ENCODE measurements at places on chromosomes 5 and 9.

GRCh38 chr5:131513780-131514179 is 121.2 kb downstream of the RAPGEF6 start:
- peaks cover 62% of the 10 kb centered on the region for H3K4me1 ChIP-seq
- DNase-seq = no peak
- H3K36me3 ChIP-seq = peaks cover 58% of the 10 kb centered on the region
- peak overlapping the region; percentile 59 for H3K27ac ChIP-seq
- no peaks in the 10 kb centered on the region for H3K27me3 ChIP-seq

GRCh38 chr5:43352915-43353314 is 39.7 kb upstream of the HMGCS1 start:
- H3K27ac ChIP-seq = no peak overlapping the region
- no peaks in the 10 kb centered on the region for H3K36me3 ChIP-seq
- no peak overlapping the region for H3K4me3 ChIP-seq
- no peaks in the 10 kb centered on the region for H3K4me1 ChIP-seq
- DNase-seq = no peak

- no peak for DNase-seq
- no peaks in the 10 kb centered on the region for H3K36me3 ChIP-seq
- peaks cover 2% of the 10 kb centered on the region for H3K4me1 ChIP-seq
These were observed 14.9 kb upstream of the GFPT2 start for GRCh38 chr5:180367991-180368390.

DNA sequence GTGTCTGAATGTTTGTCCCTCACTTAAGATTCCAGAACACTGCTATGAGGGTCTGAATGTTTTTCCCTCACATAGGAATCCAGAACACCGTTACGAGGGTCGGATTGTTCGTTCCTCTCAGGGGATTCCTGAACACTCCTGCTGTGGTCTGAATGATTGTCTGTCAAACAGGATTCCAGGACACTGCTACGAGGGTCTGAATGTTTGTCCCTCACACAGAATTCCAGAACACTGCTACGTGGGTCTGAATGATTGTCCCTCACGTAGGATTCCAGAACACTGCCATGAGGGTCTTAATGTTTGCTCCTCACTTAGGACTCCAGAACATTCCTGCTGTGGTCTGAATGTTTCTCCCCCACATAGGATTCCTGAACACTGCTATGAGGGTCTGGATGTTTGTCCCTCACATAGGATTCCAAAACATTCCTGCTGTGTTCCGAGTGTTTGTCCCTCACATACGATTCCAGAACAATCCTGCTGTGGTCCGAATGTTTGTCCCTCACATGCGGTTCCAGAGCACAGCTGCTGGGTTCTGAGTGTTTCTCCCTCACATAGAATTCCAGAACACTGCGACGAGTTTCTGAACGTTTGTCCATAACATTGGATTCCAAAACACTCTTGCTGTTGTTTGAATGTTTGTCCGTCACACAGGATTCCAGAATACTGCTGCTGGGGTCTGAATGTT is 199.5 kb downstream of the FOXD4L6 start:
- no peak overlapping the region for H3K4me3 ChIP-seq
- peaks cover 26% of the 10 kb centered on the region for H3K36me3 ChIP-seq
- no peaks in the 10 kb centered on the region for H3K4me1 ChIP-seq
- H3K27me3 ChIP-seq = no peaks in the 10 kb centered on the region

DNA sequence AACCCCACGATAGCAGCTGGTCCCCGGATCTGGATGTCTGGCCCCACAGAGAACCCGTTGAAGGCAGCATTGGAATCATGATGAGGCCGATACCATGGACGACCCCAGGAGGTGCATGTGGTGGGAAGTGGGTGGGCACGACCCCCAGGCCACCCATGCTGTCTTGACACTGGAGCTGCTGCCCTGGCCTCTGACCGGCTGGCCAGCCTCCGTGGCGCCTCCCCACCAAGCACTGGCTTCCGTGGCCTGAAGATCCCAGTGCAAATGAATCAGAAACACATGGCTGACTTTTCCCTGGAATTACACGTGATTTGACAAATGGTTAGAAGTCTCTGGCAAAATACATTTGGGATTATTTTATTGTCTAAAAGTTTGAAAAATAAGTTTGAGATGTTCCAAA is 259.0 kb upstream of the IRX1 start:
- no peak overlapping the region for H3K27ac ChIP-seq
- no peaks in the 10 kb centered on the region for H3K4me1 ChIP-seq
- H3K27me3 ChIP-seq = no peaks in the 10 kb centered on the region
- H3K4me3 ChIP-seq = no peak overlapping the region

GRCh38 chr5:181069767-181070491 is 29.9 kb downstream of the BTNL9 start:
- no peaks in the 10 kb centered on the region for H3K4me1 ChIP-seq
- H3K27ac ChIP-seq = no peak overlapping the region
- H3K27me3 ChIP-seq = peaks cover 76% of the 10 kb centered on the region
- H3K4me3 ChIP-seq = no peak overlapping the region
- no peak for DNase-seq

GRCh38 chr5:173458828-173459609 is 130.8 kb upstream of the STC2 start:
- no peaks in the 10 kb centered on the region for H3K4me1 ChIP-seq
- DNase-seq = no peak

DNA sequence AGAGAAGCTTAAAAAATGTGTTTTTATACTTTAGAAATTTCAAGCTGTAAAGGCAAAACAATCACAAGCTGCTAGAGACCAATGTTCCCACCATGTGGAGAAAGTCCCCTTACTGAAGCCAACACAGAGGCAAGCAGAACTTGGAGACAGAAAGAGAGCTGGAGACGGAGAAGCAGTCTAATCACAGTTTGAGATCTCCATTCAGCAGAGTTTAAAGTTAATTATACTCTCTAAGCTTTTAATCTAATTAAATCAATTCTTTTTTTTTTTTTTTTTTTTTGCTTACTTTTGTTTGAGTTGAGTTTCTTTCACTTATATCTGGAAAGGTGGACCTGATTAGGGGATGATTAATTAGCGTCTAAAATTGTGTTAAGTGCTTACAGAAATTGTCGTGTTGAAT is 1534.3 kb downstream of the MAT2B start:
- DNase-seq = no peak
- no peaks in the 10 kb centered on the region for H3K4me1 ChIP-seq
- H3K36me3 ChIP-seq = no peaks in the 10 kb centered on the region
- no peak overlapping the region for H3K27ac ChIP-seq

DNA sequence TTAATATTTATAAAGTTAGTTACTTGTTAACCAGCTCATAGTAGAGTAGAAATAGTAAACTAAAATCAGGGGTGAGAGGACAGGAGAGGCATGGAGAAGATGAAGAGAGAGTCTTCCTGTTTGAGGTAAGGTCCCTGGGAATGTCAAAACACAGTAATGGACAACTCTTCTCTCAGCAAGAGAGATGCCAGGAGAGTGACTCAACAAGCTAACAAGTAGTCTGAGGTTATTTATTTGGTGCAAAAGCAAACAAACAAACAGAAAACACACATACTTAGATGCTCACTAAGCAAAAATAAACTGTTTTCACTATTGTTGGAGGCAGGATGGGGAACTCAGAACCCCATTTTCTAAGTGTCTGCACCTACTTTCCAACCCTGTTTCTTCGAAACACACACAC is 333.2 kb upstream of the RFX3 start:
- H3K4me3 ChIP-seq = no peak overlapping the region
- DNase-seq = no peak
- peaks cover 16% of the 10 kb centered on the region for H3K4me1 ChIP-seq
- peaks cover 18% of the 10 kb centered on the region for H3K27me3 ChIP-seq
- peaks cover 4% of the 10 kb centered on the region for H3K36me3 ChIP-seq
- no peak overlapping the region for H3K27ac ChIP-seq

DNA sequence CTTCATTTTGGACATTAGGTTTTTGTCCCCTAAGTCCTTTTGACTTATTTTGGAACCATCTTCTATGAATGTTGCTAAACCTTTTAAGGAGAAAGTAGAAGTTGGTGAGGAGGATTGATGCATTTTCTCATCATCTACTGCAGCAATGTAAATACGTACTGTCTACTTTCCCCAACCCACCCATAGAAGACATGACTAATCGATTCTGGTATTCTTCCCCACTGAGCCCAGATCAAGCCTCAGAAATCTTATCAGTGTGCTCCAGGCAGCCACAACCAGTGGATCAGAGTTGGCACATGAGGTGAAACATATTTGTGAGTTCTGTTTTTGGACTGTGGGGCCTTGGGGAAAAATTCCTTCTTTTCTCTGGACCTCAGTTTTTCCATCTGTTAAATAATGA is 57.7 kb downstream of the FGF18 start:
- DNase-seq = no peak
- H3K36me3 ChIP-seq = no peaks in the 10 kb centered on the region
- H3K27me3 ChIP-seq = peaks cover 4% of the 10 kb centered on the region
- peaks cover 3% of the 10 kb centered on the region for H3K4me1 ChIP-seq
- H3K27ac ChIP-seq = no peak overlapping the region

- H3K27me3 ChIP-seq = no peaks in the 10 kb centered on the region
- DNase-seq = peak; percentile 52
- H3K36me3 ChIP-seq = no peaks in the 10 kb centered on the region
- no peak overlapping the region for H3K27ac ChIP-seq
- no peak overlapping the region for H3K4me3 ChIP-seq
- peaks cover 10% of the 10 kb centered on the region for H3K4me1 ChIP-seq
These were observed 2.8 kb downstream of the GBGT1 start for GRCh38 chr9:133160742-133161546.

DNA sequence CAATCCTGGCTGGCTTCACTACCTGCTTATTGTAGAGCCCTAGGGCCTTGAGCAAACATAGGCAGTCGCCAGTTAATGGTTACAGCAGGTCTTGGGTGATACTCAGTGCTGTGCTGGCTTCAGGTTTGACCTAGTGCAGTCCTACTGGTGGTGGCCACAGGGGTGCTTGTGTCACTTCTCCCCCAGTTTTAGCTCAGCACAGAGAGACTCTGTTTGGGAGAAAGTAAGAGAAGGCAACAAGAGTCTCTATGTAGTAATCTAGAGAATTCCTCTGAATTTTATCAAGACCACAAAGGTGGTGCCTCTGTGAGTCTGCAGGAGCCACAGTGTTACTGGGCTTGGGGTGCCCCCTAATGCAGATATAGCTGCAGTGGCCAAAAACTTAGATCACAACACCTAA is 165.6 kb downstream of the CCDC171 start:
- H3K4me3 ChIP-seq = no peak overlapping the region
- no peaks in the 10 kb centered on the region for H3K4me1 ChIP-seq
- no peaks in the 10 kb centered on the region for H3K27me3 ChIP-seq
- no peaks in the 10 kb centered on the region for H3K36me3 ChIP-seq

GRCh38 chr5:131299465-131299864 is 35.6 kb downstream of the CDC42SE2 start:
- no peaks in the 10 kb centered on the region for H3K27me3 ChIP-seq
- H3K27ac ChIP-seq = peak overlapping the region; percentile 78

DNA sequence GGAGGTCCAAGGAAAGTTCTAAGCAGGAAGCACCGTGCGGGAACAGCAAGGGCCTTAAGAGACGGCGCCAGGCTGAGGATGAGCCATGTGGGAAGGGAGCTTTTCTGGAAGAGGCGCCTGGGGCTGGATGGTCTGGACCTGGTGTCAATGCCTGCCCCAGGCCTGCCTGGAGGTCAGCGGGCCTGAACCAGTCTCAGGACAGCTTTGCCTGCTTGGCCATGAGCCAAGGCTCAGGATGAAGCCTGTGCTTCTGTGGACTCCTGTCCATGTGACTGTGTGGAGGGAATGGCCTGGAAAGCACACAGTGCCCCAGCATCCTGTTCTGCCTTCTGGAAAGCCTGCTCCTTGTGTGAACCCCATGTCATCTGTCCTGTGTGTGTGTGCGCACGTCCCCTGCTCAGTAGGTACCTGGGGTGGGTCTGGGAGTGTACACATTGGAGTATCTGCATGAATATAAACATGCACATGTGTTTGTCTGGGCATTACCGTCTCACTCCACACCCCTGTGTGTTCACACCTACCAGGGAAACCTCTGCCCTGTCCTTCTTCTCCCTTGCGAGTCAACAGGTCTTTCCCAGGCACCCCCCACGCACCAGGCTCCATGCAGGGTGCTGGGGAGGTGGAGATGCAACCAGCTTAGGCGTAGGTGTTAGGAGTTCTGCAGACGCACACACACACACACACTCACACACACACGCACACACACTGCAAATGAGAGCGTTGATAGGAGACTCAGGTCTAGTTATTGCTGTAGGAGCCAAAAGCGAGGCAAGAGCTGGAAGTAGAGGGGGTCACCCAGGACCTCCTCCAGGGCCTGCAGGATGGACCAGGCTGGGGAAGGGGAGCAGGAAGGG is 24.8 kb downstream of the DAB2IP start:
- peaks cover 28% of the 10 kb centered on the region for H3K27me3 ChIP-seq
- no peak overlapping the region for H3K27ac ChIP-seq
- DNase-seq = no peak
- no peaks in the 10 kb centered on the region for H3K36me3 ChIP-seq
- no peak overlapping the region for H3K4me3 ChIP-seq

DNA sequence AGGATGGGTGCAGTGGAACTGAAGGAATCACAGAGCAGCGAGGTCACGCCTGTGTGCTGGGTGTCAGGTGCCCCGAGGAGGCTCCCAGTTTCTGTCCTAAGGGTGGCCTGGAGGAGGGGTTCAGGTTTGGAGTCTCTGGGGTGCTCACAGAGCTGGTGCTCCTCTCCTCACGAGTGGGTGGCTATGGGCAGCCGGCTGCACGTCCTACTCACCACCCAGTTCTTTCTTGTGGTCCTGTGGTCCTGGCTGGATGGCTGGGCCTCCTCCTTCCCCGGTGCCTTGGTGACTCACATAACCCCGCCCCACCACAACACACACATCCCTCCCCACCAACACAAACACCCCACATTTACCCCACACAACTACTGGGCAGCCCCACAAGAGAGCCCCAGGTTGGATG is 9.9 kb upstream of the PTGS1 start:
- no peaks in the 10 kb centered on the region for H3K27me3 ChIP-seq
- no peak overlapping the region for H3K4me3 ChIP-seq
- no peak for DNase-seq
- H3K27ac ChIP-seq = no peak overlapping the region

DNA sequence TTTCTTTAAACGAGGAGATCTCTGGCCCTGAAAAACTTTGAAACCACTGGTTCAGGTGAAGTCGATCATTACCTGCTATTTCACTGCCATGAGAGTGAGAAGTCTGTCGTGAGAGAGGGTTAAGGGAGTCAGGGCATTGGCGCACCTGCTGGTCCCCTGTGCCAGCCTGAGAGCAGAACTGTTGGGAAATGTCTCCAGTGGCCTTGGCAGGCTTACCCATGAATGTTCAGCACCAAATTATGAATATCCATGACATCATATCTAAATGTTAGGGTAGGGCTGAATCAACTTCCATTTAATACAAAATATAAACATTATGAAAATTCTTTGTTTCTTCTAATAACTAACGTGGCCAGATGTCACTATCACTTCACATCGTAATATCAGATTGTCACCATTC is 379.3 kb downstream of the KDM4C start:
- H3K27ac ChIP-seq = no peak overlapping the region
- H3K27me3 ChIP-seq = no peaks in the 10 kb centered on the region
- no peaks in the 10 kb centered on the region for H3K4me1 ChIP-seq
- DNase-seq = no peak
- peaks cover 83% of the 10 kb centered on the region for H3K36me3 ChIP-seq

- no peak overlapping the region for H3K27ac ChIP-seq
- H3K36me3 ChIP-seq = no peaks in the 10 kb centered on the region
- peaks cover 5% of the 10 kb centered on the region for H3K27me3 ChIP-seq
These were observed 125.4 kb upstream of the PTCH1 start for GRCh38 chr9:95642189-95642588.

- peaks cover 7% of the 10 kb centered on the region for H3K4me1 ChIP-seq
- H3K27ac ChIP-seq = no peak overlapping the region
- no peak for DNase-seq
- H3K36me3 ChIP-seq = no peaks in the 10 kb centered on the region
- peaks cover 25% of the 10 kb centered on the region for H3K27me3 ChIP-seq
- no peak overlapping the region for H3K4me3 ChIP-seq
These were observed 82.3 kb downstream of the MACIR start for GRCh38 chr5:103340717-103341388.

- H3K4me3 ChIP-seq = no peak overlapping the region
- DNase-seq = no peak
- peaks cover 41% of the 10 kb centered on the region for H3K27me3 ChIP-seq
- peaks cover 18% of the 10 kb centered on the region for H3K4me1 ChIP-seq
- no peaks in the 10 kb centered on the region for H3K36me3 ChIP-seq
These were observed 295.2 kb downstream of the MAST4 start for GRCh38 chr5:66891184-66891925.
